GM06990 (cell line): ENCODE measurements at places on chromosomes 2 and 18.

- DNase-seq = no peak
Observed at GRCh38 chr2:196482119-196483065, 157.1 kb upstream of the CCDC150 start.

GRCh38 chr2:227829337-227829736 is 15.7 kb downstream of the CCL20 start:
- DNase-seq = no peak

GRCh38 chr2:86383844-86384243 is 46.4 kb upstream of the REEP1 start:
- no peak for DNase-seq

DNA sequence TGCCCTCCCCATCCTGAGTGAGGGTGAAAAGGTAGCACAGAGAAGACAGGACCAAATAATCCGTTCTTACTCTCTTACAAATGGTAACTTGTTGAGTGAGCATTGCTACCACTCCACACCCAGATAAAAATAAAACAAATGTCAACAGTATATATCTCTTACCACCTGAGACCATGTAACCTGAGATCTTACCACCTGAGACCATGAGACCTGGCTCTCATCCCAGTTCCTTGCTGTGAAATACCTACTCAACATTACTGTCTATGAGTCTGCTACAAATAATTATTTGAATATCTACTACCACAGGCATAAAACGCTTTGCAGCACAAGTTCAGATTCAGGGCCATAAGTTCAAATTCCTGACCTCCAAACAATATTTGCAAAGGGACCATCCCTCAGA is 234.7 kb downstream of the C1D start:
- no peak for DNase-seq

- DNase-seq = no peak
Observed at GRCh38 chr2:172673056-172673683, 62.5 kb upstream of the RAPGEF4 start.
